ENCODE measurements at places on chromosomes 7 and 10.

DNA sequence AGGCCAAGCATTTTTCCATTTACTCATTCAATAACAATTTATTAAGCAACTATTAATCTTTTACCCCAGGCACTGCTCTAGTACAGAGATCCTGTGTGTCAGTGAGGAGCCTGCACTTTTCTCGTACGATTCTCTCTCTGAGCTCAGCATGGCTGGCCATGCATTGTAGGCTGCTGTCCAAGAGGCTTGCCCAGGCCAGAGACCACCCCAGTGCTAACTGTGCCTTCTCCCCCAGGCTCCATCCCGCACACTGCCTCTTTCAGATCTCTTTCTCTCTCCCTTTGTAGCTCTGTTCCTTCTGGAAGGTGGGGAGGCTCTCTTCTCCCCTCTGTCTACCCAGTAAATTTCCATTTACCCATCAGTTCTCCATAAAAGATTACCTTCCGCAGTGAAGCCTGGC is 101.0 kb upstream of the IKZF1 start:
- no peak for DNase-seq

DNA sequence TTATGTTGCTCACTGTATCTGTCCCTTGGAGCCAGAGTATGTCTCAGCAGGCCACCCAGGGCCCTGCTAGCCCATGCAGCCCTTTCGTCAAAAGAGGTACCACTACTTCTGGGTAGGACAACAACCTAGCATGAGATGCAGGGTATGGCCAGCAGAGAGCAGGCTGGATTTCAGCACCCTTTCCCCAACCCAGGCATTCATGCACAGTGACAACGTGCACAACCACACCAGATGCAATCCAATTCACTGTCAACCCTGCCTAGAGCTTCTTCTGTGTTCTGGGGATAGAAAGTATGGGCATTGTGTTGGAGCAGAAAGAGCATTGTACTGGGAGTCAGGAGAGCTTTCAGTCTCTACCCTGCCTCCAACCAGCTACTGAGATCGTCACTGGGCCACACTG is 37.9 kb downstream of the JAZF1 start:
- DNase-seq: no peak

GRCh38 chr7:111560773-111561653 is 1.3 kb downstream of the IMMP2L start:
- DNase-seq: no peak

DNA sequence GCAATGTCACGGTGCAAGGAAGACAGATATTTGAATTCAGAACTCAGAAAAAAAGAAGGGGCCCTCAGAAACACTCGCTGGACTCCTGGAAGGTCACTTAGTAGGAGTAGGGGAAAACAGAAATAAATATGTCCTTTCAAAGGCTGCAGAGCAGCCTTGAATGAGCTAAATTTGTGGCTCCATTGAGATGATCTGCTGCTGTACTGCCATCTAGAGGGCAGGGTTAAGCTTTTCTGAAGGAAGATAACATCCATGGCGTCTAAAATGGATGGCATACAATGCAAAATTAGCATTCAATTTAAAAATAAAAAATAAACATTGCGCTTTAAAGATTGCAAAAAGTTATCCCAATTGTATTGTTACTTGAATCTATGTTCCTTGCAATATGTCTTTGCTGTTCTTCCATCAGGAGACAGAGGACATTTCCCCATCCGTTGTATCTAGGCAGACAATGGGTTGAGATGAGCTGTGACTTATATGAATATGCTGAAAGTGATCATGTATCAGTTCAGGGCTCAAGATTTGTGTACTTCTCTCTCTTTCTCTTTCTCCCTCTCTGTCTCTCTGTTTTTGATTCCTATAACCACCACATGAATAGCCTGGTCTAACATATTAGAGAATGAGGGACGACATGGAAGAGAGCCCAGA is 642.2 kb downstream of the SH2D4B start:
- DNase-seq: no peak

GRCh38 chr10:17003151-17003550 is 126.5 kb downstream of the CUBN start:
- peak; percentile 62 for DNase-seq

DNA sequence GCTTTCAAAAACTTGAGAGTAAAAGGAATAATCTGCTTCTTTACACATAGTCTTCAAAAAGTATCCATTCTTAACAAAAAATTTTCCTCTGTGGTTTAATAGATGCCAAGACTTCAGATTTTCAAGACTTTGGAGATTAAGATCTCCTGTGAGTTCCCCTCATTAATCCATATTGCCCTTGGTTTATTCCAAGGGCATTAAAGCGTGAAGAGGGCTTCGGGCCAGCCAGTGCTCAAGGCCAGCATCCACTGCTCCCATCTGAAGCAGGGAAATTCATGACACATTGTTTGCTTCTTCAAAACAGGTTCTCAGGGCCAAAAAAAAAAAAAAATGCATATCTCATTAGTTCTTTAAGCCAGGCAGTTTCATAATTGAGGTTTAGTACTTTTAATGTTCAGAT is 137.3 kb upstream of the RHOBTB1 start:
- no peak for DNase-seq

DNA sequence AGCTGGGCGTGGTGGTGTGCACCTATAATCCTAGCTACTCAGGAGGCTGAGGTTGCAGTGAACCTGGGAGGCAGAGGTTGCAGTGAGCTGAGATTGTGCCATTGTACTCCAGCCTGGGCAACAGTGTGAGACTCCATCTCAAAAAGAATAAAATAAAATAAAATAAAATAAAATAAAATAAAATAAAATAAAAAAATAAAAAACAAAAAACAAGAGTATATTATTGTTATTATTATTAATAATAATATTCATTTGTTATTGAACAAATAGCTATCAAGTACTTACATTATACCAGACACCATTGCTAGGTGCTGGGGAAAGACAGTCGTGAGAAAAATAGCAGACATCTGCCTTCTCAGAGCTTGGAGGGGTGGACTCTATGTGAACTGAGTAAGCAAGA is 24.1 kb downstream of the PAX2 start:
- DNase-seq: no peak

GRCh38 chr10:61263518-61263917 is 189.7 kb downstream of the TMEM26 start:
- no peak for DNase-seq

GRCh38 chr10:90047243-90047729 is 345.9 kb downstream of the KIF20B start:
- no peak for DNase-seq

Measured in stimulated activated CD8-positive, alpha-beta memory T cell treated with anti-CD3 and anti-CD28 coated beads, Interleukin-4, amount 100 ng/mL, for 1 hour (primary cell).